Activated CD8-positive, alpha-beta T cell treated with anti-CD3 and anti-CD28 coated beads, Interleukin-2, amount 10 ng/mL, durations not matched to agents 7 days and 5 days (primary cell): ENCODE measurements at places on chromosomes 2 and 18.

GRCh38 chr2:54945391-54946219 is 104.6 kb downstream of the RTN4 start:
- no peak for DNase-seq

GRCh38 chr18:78595924-78596573 is 383.6 kb upstream of the SALL3 start:
- DNase-seq, result no peak

GRCh38 chr2:146587291-146587713 is 1257.5 kb upstream of the ACVR2A start:
- no peak for DNase-seq

GRCh38 chr18:34767601-34768027 is 57.5 kb downstream of the DTNA start:
- DNase-seq, result no peak

DNA sequence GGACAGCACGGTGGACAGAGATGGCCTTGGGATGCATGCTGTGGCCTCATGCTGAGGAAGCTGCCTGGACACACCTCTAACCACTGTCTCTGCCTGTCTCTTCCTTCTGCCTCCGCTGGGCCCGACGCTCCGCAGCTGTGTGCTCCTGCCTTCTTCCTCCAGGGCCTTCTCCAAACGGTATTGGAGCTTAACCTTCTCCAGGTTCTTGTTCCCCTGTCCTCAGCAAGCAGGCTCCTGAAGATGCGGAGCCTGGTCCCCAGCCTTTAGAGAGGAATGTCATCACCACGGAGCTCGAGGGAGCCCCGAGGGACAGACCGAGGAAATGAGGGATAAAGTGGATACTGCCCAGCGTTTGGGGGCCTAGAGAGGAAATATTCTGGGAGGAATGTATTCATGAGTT is 155.1 kb downstream of the DYSF start:
- DNase-seq, result no peak

GRCh38 chr2:240130393-240131195 is 5.5 kb downstream of the COPS9 start:
- no peak for DNase-seq

GRCh38 chr2:105357122-105357521 is 19.8 kb downstream of the C2orf49 start:
- no peak for DNase-seq

DNA sequence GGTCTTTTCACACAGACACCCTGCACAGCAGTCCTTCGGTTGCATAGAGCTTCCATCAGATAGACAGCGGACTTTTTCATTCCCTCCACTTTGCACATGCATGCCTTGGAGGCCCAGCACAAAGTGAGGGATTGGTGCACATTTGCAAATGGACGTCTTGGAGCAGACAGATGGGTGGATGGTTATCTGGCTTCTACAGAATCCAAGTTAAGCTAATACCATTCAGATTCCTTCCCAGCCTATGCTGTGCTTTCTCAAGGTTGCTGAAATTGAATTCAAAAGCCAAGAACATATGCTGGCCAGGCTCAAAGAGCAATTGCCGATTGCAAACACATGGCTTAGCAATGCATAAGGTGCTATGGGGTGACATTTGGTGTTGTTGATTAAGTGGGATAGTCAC is 186.4 kb downstream of the VAPA start:
- no peak for DNase-seq

- DNase-seq, result no peak
Measured at GRCh38 chr2:9221223-9221622, 14.6 kb downstream of the ASAP2 start.

- no peak for DNase-seq
Measured at GRCh38 chr18:79917853-79918614, 33.4 kb downstream of the SLC66A2 start.

GRCh38 chr18:59242906-59243305 is 22.9 kb downstream of the GRP start:
- DNase-seq, result no peak

- DNase-seq, result no peak
Measured at GRCh38 chr18:62919109-62919838, 203.9 kb downstream of the PHLPP1 start.

GRCh38 chr2:226656367-226656766 is 143.3 kb downstream of the IRS1 start:
- no peak for DNase-seq

DNA sequence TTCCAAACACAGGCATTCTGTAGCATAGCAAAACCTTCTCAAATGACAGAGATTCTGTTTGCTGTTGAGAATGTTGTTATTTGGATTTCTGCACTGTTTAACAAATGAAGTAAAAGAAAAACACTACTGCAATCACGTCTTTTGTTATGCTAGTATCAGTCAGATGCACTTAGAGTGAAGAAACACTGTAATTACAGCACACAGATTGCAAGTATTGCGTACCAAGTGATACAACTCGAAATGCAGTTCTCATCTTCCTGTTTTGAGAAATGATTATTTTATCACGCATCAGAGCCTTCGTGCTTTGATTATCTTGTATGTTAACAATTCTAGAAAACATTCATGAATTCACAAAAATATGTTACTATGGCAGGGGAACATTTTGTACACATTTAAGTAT is 41.8 kb upstream of the KLF11 start:
- no peak for DNase-seq

GRCh38 chr2:48480526-48480925 is 49.4 kb upstream of the STON1 start:
- no peak for DNase-seq

DNA sequence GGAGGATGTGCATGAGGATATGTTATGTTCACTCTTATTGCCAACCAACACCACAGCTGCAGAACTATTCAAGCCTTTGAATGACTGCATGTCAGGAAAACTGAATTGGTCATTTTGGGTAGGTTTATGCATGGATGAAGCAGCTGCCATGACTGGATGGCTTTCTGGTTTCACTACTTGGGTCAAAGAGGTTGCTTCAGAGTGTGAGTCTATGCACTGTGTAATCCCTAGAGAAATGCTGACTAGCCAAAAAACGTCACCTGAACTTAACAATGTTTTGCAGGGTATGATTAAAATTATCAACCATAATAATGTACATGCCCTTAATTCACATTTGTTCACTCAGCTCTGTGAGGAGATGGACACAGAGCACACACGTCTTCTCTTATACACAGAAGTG is 206.7 kb upstream of the RBBP8 start:
- no peak for DNase-seq

GRCh38 chr2:46036929-46037328 is 260.3 kb upstream of the EPAS1 start:
- DNase-seq, result no peak

- no peak for DNase-seq
Measured at GRCh38 chr2:98823196-98824170, 92.6 kb upstream of the MGAT4A start.

DNA sequence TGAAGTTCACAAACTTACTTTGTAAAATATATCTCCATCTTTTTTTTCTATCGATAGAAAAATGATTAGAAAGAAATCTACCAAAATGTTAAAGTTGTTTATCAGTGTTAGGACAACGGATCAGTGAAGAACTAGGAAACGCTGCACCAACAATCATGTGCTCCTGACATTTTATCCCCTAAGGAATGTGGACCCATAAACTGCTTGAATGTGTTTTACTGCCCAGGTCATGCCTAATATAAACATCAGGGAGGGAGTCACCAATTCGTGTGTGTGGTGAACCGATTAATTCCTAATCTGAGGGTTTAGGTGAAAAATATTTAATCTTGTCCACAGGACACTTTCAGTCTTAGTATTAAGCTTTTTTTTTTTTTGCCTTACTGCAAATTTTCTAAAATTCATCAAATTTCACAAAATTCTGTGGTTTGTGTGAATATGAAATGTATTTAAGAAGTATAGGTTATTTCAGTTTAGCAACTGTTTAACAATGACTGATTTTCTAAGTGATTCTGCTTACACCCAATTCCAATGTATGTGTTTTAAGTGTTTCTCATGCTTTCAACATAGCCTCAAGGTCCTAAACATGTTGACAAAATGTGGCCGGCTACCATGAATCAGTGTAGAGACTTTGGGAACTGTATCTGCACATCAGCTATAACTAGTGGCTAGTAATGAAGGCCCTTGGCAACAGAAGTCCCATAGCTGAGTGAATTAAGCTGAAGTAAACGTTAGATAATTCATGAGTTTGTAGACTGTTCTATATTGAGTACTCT is 11.1 kb upstream of the KIDINS220 start:
- DNase-seq, result no peak

DNA sequence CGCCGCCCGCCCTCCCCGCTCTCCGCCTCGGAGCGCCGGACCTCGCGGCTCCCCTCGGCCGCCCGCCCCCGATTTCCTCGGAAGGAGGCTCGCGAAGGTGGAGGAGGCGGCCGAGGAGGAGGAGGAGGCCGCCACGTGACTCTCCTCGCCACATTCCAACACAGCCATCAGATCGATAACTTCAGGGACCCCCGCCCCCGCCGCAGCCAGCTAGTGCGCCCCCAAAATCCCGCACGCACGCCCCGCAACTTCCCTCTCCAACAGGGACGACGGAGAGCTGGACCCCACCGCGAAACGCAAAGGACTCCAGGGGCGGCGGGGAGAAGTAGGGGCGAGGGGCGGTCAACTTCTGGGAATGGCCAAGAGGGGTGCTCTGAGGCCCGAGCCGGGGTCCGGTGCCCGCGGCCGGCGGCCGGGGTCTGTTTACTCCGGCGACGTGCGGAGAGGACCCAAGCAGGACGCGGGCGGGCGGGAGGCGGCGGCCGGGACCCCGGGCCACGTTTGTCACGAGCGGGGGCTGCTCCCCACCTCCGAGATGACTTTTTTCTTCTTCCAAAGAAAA is 2.0 kb downstream of the ZNF521 start:
- DNase-seq, result no peak

GRCh38 chr2:238106339-238106697 is 6.2 kb downstream of the ESPNL start:
- DNase-seq, result no peak

DNA sequence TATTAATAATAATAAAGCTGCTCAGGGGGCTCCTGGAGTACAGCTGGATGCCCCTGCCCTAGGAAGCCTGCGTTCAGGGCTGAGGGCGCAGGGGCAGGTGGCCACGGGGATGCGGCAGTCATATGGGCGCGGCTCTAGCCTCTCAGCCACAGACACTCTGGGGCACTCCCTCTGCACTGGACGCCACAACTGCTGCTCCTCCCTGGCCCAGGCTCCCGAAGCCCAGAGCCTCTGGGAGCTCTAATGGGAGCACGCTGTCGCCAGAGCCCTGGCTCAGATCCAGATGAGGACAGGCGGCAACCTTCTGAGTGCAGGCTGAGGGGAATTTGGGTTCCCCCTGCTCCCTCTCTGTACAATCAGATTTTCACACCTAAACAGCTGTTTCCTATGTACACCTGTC is 93.6 kb downstream of the MTCL1 start:
- DNase-seq, result no peak

DNA sequence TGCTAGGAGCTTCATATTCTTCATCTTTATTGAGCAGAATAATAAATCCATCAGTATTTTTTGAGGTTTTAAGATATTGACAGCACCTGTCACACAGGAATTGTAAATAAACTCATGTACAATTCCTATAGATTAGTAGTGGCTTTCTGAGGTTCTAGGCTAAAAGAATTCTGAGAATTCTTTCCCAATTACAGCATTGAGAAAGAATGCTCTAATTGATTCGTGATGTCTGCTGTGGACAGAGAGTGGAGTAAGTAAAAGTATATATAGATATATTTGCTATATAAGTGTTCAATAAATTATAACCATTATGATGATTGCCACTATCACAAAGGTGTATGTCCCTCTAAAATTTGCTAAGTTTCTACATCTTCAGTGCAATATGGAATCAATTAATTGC is 186.5 kb upstream of the NRP2 start:
- no peak for DNase-seq

DNA sequence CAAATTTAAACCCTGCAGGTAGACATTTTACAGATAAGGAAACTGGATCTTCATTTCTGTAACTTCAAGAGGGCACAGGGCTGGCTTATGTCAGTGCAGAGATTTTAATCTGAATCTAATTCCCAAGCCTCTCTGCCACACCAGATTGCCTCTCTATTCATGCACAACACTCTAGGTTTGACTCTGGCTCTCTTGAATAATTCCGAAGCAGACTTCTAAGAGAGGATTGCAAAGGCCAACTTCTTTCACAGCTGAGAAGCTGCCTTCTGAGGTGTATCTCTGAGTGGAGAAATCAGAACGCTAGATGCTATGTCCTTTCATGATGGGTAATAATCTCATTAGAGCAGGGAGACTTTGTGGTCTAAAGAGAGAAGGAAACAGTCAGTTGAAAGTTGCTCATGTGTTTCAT is 20.1 kb upstream of the MGAT5 start:
- DNase-seq, result no peak
